ENCODE measurements at places on chromosomes 12 and 14.
A peak's percentile ranks its signal among the peaks of the same experiment; 100 is the strongest.

DNA sequence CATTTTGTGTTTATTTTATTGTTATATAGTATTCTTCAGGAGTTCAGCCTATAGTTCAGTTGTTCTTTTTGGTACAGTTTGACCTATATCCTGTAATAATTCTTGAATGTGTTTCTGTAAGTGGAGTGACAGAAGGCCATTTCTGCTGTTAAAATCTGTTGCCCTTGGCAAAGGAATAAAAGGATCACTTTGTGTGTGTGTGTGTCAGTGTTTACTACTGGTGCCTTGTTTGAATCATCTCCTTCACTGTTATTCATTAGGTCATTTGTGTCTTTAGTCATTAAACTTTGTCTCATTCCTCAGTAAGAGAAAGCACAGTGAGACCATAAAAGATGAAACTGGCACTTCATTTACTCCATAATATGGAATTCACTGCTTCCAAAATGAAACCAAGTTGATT is 130.7 kb downstream of the TMTC2 start:
- no peak for DNase-seq

GRCh38 chr14:92644970-92645515 is 103.4 kb downstream of the LGMN start:
- no peak for DNase-seq

- DNase-seq: no peak
Measured at GRCh38 chr14:102178806-102179205, 39.1 kb downstream of the WDR20 start.

DNA sequence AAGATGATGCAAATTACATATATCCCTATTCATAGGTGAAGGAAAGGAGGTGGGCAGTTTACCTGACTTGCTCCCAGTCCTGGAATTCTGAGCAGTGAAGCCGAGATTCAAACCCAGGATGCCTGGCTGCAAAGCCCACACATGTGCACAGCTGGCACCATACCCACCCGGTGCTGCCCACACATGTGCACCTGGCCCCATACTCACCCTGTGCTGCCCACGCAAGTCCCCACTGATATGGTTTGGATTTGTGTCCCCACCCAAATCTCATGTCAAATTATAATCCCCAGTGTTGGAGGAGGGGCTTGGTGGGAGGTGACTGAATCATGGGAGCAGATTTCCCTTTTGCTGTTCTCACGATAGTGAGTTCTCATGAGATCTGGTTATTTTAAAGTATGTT is 179.2 kb upstream of the C14orf180 start:
- no peak for DNase-seq

DNA sequence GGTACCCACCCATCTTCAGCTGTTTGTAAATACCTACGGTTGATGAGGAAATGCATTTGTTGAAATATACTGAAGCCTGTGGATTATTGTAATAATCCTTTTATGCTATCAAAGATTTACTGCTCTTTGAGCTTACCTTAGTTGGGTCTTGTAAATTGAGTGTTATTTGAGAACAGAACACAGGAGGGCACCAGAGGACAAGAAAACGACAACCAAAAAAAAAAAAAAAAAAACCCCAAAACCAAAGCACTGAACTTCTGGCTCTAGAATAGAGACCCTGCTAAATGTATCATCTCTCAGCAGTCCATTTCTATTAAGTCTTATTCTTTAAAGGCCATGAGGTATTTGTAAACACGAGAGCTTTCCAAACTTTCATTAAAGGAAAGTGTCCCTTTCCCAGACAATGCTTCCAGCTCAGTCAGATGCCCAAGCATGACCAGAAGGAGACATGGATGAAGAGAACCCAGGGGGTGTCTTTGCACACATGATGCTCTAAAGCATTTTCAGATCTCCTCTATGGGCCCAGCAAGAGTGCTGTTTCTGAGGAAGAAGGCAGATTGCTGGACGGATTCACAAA is 763.9 kb downstream of the NRXN3 start:
- DNase-seq: no peak

GRCh38 chr14:51395361-51395849 is 155.4 kb downstream of the TMX1 start:
- no peak for DNase-seq

DNA sequence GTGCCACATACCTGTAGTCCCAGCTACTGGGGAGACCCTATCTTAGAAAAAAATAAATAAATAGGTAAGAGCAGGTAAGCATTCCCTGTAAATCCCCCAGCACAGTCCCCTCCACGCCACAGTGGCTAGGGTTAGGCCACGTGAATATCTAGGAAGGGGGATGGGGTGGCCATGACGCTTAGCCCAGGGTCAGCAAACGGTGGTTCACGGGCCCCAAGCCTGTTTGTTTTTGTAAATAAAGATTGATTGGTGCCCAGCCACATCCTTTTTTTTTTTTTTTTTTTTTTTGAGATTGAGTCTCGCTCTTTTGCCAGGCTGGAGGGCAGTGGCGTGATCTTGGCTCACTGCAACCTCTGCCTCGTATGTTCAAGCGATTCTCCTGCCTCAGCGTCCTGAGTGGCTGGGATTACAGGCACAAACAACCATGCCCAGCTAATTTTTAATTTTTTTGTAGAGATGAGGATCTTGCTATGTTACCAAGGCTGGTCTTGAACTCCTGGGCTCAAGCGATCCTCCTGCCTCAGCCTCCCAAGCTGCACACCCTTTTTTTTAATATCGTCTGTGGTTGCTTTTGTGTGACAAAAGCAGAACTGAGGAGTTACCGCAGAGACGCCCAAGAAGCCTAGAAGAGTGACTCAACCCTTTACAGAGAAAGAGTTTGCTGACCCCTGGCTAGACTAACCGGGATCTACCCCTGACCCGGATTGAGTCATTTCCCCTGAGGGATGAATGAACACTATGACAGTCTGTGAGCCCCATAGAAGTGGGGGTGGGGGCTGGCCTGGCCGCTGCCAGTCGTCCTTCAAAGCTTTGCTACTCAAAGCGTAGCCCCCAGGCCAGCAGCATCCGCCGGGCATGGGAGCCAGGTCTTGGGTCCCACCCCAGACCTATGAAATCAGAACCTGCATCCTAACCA is 113.7 kb upstream of the NCOR2 start:
- DNase-seq: no peak

GRCh38 chr12:740921-741320 is 11.5 kb upstream of the WNK1 start:
- no peak for DNase-seq

GRCh38 chr14:64734990-64735389 is 30.8 kb downstream of the PLEKHG3 start:
- no peak for DNase-seq

DNA sequence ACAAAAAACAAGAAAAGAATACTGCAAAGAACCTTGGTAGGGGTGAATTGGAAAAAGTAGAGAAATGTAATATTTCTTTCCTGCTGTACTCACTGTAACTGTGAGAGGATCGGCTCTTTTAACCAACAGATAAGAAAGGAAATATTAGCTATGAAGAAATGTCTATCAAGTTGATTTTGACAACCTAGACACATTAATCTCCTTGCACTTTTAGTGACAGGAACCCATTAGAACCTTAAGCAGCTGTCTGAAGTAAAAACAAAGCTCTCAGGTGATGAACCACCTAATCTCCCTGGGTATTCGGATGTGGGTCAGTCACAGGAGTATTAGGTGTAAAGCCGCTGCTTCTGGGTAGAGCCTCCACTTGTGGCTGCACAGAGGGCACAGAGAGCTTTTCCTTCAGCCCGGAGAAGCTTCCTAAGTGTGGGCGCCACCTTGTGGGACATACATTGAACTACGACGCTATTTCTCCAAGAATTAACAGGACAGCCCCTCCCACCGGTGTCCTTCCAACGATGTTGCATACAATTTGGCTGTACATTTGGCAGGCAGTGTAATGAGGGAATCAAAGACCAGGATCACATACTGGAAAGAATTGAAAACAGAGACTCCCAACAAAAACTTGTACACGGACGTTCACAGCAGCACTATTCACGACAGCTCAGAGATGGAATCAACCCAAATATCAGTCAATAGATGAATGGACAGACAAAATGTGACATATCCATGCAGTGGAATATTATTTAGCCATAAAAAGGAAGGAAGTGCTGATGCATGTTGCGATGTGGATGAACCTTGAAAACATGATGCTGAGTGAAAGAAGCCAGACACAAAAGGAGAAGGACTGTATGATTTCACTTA is 28.9 kb upstream of the MAPKAPK5 start:
- DNase-seq: peak; percentile 20

GRCh38 chr12:127191129-127191528 is 1075.8 kb upstream of the TMEM132C start:
- no peak for DNase-seq

GRCh38 chr14:50260511-50260910 is 29.1 kb upstream of the SOS2 start:
- no peak for DNase-seq

DNA sequence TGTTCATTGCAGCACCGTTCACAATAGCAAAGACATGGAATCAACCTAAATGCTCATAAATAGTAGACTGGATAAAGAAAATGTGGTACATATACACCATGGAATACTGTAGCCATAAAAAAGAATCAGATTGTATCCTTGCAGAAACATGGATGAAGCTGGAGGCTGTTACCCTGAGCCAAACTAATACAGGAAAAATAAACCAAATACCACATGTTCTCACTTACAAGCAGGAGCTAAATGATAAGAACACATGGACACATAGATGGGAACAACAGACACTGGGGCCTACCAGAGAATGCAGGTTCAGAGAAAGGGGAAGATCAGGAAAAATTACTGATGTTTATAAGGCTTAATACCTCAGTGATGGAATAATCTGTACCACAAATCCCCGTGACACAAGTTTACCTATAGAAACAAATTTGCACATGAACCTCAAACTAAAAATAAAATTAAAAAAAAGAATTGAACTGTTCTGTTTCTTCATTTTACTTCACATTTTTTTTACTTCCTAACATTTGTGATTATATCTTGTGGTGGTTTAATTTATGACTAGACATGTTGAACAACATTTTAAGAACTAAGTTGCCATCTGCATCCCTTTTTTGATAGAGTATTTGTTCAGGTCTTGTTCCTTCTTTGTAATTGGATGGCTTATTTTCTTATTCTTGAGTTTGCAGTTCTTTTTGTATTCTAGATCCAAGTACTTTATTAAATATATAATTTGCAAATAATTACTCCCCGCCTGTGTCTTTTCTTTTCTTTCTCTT is 835.2 kb downstream of the FSCB start:
- DNase-seq: no peak

DNA sequence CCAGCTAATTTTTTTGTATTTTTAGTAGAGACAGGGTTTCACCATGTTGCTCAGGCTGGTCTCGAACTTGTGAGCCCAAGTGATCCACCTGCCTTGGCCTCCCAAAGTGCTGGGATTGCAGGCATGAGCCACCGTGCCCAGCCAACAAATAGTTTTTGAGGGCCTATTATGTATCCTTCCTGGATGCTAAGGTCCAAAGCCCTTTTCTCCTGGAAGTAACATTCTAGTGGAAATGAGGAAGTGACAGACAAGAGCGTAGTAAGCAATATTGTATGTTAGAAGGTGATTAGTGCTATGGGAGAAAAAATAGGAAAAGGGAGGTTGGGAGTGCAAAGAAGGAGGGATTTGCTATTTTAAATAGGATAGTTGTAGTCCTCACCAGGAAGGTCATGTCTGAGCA is 9.0 kb upstream of the CGRRF1 start:
- no peak for DNase-seq

- no peak for DNase-seq
Measured at GRCh38 chr14:28949503-28949902, 182.9 kb downstream of the FOXG1 start.

DNA sequence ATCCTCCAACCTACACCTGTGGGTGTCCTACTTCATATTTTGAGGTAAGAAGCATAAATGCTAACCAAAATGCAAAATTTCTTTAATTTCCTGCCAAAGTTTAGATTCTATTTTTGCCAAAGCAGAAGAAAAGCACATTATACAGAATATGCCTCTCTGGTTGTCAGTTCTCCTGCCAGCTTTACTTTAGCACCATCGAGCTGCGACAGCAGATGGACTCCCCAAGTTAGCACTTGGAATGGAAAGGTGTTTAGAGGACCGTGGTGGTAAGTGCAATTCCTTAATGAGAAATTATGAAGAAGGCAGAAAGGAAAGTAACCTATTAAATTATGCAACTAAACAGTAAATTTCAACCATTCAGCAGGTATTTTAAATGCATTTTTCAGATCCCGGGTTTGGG is 326.6 kb downstream of the RERGL start:
- DNase-seq: no peak

- DNase-seq: no peak
Measured at GRCh38 chr12:49540229-49541139, 1.7 kb downstream of the KCNH3 start.

GRCh38 chr12:87513536-87514280 is 515.5 kb downstream of the C12orf50 start:
- no peak for DNase-seq

DNA sequence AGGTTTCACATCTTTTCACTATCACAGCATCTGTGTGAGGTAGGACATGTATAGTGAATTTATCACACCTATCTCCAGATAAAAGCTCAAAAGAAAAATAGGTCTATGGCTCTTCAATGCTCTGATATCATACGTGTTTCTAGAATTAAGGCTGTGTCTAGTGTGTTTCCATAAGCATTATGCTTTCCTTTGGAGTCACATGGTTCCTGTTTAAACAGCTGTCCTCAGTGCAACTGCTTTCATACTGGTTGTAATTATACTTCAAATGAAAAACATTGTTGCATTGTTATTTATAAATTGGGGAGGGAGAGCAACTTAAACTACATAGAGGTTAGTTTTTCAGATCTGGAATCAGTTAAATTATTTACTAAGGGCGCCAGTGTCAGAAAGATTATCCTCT is 151.6 kb downstream of the SYT1 start:
- no peak for DNase-seq

GRCh38 chr12:111673503-111673902 is 12.3 kb downstream of the BRAP start:
- no peak for DNase-seq

DNA sequence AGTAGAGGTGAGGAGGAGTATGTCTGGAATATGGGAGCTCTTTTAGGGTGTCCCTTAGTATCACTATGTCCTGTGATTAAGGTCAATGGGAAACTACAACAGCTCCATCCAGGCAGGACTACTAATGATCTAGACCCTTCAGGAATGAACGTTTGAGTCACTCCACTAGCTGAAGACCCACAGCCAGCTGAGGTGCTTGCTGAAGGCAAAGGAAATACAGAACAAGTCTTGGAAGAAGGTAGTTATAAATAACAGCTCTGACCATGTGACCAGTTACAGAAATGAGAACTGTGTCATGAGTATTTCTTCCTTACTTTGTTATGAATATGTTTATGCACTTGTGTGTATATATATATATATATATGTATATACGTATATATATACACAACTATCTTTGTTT is 40.5 kb upstream of the USP44 start:
- no peak for DNase-seq

DNA sequence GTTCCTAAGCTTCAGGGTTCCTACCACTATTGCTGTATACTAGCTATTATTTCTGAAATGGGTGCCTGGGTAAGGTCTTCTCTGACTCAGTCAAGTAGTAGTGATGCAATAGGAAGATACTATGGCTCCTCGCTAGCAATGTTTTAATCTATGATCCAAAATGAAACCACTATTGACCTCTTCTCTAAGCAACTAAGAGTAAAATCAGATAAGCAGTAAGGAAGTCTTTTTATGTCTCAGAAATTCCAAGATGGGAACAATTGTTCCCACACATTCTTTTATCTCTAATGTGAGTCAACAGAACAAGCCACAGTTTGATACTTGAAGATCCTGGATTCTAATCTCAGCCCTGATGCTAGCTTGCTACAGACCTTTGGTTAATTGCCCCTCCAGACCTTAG is 45.1 kb downstream of the AREL1 start:
- DNase-seq: no peak

GRCh38 chr12:69500631-69501030 is 30.4 kb downstream of the FRS2 start:
- DNase-seq: no peak
